ENCODE measurements at places on chromosomes 2 and 18. TPM values are rescaled to one million over a fixed set of nuclear protein-coding genes. Genes with fewer than 3 reads are reported as not detected.

MOB1A gene
- 48.3 TPM for polyA plus RNA-seq

SLC16A14 gene
- 4.0 TPM for polyA plus RNA-seq

ZNF521 gene
- 43.8 TPM for polyA plus RNA-seq

SIX3 gene
- polyA plus RNA-seq = 0.09 TPM

TLX2 gene
- polyA plus RNA-seq = not detected

NUP35 gene
- polyA plus RNA-seq = 14.5 TPM

RAB17 gene
- polyA plus RNA-seq = 2.5 TPM

HOXD3 gene
- polyA plus RNA-seq = 2.5 TPM

FEV gene
- polyA plus RNA-seq = not detected

GRCh38 chr2:158773121-158773520 lies 22.0 kb upstream of the DAPL1 start:
- DNase-seq = no peak

DNA sequence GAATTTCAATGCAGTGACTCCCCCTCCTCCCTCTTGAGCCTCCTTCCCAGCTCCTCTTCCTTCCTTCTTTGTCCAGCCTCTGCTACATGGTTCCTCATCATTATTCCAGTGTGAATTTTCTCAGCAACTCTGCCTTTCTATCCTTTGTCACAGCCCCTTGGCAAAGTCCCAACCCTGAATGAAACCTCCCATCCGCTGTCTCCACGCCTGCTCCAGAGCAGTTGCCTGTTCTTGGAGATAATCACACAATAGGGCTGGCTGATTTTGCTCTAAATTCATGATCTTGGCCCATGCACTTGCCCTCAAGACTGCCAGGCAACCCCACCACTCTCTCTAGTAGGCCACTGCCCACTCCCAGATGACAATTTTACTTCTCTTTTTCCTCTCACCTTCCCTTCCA lies 61.4 kb downstream of the BCL2L11 start:
- no peak for DNase-seq

DNA sequence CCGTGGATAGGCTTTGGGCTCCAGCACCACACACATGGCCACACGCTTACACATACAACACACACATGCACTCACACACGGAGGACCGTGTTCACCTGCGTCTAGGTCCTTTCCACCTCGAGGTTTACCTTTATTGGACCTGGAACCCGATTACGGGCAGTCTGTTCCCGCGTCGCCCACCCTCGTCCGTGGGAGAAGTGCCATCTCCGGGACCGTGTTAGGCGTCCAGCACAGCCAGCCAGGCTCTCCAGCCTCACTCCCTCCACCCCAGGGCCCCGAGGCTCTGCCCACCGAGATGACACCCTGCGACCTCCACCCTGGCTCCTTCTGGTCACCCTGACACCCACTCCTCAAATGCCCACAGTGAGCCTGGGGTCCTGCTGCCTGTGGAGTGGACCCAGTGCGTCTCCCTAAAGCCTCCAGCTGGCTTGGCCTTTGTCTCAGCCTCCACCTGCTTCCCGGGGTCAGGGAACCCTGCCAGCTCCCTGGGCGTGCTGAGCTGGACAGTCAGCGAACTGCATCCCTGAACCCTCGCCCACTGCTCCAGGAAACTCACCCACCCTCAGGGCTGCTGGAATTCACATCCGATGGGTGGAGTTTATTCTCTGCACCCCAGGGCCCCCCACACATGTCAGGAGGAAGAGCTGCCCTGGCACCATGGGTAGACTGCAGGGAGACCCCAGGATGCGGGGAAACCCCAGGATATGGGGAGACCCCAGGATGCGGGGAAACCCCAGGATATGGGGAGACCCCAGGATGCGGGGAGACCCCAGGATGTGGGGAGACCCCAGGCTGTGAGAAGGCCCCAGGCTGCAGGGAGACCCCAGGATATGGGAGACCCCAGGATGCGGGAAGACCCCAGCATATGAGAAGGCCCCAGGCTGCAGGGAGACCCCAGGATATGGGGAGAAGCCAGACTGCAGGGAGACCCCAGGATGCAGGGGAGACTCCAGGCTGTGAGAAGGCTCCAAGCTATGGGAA lies 33.0 kb downstream of the ADI1 start:
- DNase-seq = no peak

DNA sequence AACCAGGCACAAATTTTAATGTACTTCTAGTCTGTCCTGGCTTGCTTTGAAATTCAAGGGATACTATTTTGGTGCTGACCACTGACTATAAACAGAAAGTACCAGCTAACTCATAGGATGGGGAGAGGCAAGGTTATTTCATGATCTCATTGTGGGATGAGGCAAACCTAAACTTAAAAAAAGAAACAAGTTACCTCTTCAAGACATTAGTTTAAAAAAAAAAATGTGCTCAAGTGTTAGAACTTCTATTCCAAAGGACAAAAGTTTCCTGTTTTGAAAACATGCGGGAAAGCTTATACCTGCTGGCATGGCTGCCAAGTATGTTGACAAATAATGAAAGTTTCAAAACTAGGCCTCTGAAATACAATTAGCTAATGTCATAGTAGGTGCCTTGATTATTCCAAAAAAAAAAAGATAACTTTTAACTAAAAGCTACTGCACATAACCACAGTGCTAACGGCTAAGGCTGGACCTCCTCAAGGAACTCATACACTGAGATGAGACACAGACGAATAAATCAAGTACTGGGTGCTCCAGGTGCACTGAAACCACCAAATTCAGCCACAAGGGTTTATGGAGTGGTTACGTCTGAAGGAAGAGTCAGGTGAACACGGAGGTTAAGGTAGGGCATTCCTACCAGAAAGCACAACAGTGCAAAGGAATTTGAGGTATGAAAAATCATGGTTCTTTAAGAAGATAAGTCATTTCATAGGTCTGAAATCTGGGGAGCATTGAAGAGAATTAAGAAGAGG lies 38.1 kb downstream of the TMEM131 start:
- DNase-seq = no peak

DNA sequence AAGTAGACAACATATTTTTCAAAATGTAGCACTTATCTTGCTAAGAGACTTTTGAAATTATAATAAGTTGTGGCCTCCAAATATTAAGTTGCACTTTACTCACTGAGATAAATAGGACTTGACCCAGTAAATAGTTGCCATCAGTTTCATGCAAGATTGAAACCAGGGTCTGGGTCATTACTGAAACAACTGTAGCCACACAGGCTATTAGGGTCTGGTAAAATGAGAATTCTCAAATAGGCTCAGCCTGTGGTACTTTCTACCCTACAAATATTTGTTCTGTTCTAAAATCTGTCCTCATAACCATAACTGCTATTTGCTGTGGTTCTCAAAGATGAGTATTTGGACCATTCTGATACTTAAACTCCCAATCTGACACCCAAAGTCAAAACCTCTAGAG lies 115.4 kb upstream of the STK17B start:
- DNase-seq = no peak

- no peak for DNase-seq
Observed at GRCh38 chr2:2233171-2233826, 97.8 kb downstream of the MYT1L start.

DNA sequence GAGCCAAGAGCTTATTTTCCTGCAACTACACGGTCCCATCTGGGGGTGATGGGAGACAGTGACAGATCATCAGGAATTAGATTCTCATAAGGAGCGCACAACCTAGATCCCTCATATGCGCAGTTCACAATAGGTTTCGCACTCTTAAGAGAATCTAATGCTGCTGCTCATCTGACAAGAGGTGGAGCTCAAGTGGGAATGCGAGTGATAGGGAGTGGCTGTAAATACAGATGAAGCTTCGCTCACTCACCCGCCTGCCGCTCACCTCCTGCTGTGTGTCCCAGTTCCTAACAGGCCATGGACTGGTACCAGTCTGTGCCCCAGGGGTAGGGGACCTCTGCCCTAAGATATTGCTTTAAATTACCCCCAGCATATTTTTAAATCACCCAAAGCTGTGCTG lies 10.8 kb downstream of the LRRFIP1 start:
- no peak for DNase-seq

DNA sequence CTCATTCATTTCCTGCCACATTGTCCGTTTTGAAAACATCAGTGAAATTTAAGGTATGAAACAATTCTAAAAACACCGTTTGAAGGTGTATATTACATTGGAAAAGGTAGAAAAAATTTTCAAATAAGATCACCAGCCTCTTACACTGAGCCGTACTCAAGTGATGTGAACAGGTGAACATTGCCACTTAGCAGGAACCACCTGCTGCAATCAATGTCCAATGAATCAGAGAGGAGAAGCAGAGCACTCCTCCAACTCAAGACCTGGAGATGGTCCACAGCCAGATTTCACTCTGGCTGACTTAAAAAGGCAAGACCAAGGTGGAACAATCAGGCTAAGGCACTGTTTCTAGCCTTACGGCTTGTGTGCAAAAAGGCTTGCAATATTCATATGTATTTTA lies 110.3 kb upstream of the TTN start:
- no peak for DNase-seq

DNA sequence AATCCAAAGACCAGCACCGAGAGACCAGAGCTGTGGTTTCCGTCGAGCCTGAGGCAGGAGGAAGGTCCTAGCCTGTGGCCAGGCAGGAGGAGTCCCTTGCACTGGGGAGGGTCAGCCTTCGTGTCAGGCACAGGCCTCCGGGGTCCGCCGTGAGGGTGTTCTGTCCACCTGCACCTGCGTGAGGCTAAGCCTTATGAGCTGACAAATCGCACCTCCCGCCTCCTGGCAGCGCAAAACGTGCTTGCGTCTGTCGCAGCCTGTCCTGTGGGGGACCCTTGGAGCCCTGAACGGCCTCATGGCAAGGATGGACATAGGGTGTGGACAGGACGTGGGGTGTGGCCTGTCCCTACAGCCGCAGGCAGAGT lies 73.3 kb downstream of the KCNG2 start:
- no peak for DNase-seq

- DNase-seq = no peak
Observed at GRCh38 chr2:109415581-109416013, 198.2 kb downstream of the SEPTIN10 start.

GRCh38 chr18:22113144-22113844 lies 56.1 kb upstream of the GATA6 start:
- no peak for DNase-seq

GRCh38 chr2:210713122-210713521 lies 156.7 kb downstream of the CPS1 start:
- DNase-seq = no peak

DNA sequence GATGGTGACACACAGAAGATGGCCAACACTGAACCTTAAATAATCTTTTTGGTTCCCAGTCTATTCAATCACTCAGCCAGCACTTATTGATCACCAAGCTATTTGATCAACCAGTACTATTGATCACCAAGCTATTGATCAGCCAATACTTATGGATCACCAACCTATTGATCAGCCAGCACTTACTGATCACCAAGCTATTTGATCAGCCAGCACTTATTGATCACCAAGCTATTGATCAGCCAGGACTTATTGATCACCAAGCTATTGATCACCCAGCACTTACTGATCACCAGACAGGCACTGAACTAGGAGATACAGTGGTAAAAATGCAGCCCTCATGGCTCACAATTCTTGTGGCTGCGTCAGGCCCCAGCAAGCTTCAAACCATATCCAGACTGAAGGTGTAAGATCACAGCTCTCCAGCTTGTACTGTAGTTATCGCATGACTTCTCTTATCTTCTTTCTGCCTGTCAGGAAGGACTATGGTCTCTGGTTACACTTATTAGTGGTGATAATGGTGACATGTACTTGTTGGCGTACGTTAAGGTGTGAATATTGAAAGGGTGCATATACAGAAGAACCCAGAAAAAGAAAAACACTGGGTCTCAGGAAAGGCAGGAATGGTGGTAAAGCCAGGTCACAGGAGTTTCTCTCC lies 18.4 kb upstream of the B3GNT2 start:
- no peak for DNase-seq

- DNase-seq = no peak
Observed at GRCh38 chr2:44959855-44960254, 18.4 kb downstream of the SIX3 start.
